ENCODE measurements at places on chromosomes 11 and 22.

DNA sequence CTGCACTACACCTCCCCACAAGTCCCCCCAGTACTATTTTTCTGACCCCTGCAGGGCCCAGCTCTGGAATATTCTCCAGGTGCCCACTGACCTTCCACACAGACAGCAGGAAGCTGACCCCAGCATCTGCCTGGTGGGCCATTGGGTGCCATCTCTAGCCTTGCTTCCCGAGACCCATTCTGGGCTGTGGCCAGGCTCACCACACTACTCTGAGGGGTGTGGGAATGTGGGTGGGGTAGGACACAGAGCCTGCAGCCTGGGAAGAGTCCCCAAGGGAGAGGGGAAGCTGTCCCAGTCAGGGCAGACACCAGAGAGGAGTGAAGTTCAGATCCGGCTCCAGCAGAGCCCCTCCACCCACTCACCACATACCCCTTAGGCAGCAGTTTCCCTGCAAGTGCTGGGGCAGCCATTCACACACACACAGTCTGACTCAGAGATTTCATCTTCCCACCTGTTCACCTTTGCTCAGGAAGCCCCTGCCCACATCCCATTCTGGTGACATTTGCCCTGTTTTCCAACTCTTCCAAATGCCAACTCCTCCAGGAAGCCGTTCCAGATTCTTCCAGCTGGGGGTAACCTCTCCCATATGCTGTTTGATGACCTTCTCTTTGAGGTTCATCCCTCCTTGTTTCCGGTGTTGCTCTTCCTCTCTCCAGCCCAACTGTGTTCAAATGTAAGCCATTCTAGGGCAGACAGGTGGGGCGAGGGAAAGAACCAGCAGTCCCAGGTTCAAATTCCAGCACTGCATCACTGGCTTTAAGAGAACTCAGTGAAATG, 1.9 kb downstream of the SLCO2B1 start:
- no peak for DNase-seq

DNA sequence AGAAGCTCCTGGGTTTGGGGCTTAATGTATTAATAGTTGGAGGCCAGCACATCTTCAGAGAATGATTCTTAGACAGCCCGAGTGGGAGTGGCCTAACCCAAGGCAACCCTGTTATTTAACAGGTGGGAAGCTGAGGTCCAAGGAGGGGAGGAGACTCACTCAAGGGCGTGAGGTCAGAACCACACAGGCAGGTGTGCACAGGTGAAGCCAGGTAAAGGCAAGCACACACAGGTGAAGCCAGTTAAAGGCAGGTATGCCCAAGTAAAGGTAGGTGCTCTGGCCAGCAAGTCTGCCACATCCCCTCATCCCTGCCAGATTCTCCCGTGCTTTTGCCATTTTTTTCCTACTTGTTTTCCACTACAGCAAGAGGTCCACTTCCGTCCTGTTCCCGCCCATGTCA, 2.9 kb upstream of the SHANK2 start:
- no peak for DNase-seq

- no peak for DNase-seq
Observed at GRCh38 chr11:34910817-34911216, 5.4 kb downstream of the APIP start.

DNA sequence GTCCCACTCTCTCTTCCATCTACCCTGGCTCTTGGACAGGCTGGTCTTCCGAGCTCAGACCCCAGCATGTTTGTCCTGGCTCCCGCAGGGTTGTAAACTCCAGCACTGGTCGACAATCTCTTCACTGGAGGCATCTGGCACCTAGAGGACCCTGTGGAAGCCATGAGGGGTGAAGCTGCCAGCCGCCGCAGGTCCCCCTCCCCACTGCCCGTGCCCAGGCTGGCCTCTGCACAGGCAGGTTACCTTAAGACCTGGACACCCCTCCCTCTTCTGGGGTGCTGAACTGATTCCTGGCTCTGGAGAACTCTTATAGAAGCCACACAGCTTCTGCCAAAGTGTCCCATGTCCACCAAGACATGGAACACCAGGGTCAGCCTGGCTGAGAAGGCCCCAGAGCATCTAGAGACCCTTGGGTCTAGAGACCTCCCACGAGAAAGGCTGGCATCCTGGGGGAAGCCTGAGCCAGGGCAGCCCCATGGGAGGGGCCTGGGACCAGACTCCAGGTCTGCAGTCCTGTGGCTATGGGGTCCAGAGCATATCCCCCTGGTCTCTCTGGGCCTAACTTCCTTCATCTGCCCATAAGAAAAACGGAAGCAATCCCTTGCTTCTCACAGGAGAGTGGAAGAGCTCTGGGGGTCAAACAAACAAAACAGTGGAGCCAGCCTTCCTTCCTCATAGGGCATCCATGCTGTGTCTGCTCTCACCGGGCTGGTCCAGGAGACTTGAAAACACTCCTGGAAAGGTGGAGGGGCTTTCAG, 30.6 kb downstream of the LMO1 start:
- DNase-seq, result no peak

DNA sequence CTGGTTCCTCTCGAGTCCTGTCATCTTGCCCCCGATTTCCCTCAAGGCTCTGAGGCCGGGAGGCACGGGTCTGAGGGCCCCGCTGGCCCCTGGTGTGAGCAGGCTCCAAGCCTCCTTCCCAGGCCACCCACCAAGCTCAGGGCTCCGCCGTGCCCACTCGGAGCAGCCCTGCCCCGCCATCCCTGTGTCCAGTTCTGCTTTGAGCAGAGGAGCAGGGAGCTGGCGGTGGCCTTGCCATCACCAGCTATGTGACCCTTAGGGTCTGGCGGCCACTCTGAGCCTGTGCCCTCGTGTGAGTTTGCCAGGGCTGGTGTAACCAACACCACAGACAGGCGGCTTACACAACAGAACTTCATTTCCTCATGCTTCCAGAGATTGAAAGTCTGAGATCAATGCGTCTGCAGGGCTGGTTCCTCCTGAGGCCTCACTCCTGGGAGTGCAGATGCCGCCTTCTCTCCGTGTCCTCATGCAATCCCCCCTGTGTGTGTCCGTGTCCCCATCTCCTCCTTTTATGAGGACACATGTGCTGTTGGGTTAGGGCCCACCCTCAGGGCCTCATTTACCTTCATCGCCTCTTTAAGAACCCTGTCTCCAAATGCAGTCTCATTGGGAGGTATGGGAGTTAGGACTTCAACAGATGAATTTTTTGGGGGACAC, 36.5 kb upstream of the CELSR1 start:
- no peak for DNase-seq

DNA sequence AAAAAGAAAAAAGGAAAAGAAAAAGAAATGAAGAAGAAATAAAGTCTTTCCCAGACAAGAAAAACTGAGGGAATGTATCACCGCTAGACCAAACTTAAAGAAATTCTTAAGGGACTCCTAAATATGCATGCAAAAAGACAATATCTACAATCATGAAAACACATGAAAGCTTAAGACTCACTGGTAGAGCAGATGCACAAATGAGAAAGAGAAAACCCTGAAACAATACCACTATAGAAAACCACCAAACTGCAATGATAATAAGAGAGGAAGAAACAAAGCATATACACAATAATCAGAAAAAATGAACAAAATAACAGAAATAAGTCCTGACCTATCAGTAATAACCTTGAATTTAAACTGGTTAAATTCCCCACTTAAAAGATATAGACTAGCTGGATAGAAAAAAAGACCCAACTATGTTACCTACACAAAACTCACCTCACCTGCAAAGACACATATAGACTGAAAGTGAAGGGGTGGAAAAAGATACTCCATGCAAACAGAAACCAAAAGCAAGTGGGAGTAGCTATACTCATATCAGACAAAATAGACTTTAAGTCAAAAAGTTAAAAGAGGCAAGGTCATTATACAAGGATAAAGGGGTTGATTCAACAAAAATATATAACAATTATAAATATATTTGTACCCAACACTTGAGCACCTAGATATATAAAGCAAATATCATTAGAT, 61.3 kb upstream of the NARS2 start:
- DNase-seq, result no peak

DNA sequence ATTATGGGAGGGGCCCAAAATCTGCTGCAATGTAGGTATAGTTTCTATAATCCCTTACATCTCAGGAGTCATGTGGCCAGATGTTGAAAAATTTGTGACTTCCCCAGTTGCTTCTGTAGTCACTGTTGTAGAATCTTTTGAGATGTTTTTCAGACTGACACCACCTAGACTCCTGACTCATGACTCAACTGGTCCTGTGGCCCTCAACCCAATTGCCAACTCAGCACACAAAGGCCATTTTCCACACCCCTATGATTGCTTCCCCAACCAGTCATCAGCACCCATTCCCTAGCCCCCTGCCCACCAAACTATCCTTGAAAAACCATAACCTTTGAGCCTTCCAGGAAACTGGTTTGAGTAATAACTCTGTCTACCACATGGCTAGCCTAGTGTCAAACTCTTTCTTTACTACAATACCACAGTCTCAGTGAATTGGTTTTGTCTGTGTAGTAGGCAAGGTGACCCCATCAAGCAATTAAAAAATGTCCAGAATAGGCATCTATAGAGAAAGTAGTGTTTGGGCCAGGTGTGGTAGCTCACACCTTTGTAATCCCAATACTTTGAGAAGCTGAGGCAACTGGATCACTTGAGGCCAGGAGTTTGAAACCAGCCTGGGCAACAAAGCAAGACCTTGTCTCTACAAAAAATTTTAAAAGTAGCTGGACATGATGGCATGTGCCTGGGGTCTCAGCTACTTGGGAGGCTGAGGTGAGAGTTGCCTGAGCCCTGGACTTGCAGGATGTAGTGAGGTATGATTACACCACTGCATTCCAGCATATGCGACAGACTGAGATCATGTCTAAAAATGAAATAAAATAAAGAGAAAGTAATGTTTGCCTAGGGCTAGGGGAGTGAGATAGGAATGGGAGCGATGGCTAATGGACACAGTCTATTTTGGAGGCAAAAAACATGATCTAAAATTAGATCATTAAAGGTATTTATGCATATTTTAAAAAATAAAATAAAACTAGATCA, 24.1 kb upstream of the FEZ1 start:
- no peak for DNase-seq

DNA sequence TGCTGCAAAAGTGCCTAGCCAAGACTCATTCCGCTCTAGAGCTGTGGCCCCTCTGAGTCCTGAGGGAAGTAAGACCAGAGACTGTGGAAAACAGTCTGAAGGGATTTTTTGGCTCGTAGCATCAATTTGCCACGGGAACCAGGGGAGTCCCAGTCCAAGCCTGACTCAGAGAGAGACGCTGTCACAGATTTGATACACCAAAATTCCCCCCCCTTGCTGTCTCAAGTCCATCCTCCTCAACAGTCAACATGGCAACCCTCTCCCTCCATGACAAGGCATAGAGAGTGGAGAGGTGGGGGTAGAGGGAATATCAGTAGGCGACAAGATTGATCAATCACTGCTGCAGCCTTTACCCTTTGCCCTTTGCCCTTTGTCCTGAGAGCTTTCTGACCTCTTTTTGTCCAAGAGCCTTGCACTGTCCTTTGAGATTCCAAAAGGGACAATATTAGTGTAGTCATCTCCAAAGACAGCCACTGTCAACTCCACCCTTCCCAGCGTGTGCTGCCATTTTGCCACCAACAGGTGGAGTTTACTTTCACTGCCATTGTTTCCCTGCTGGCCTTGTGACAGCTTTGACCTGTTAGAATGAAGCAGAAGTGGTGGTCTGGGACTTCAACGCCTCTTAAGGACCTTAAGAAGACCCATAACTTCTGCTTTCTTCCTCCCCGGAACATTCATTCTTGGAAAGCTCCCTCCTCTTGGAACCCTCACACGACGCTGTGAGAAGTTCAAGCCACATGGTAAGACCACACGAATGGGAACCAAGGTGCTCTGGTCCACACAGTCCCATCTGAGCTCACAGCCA, 7.3 kb downstream of the SLC15A3 start:
- no peak for DNase-seq

DNA sequence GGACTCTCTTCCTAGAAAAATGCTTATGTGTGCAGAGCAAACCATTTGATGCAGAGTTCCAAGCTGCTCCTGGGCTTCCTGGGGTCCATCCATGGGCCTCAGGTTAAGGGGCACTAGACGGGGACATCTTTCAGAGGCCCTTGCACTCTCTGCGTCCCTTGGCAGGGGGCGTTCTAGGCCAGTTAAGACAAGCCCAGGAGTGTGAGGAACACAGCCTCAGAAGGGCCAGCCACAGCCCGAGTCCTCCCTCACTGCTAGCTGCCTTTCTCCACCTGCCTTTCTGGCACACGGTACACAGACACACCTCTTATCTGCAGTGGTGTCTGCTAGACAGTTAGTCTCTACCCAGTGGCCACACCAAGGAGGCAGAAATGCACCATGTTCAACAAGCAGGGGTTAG, 18.0 kb upstream of the BID start:
- DNase-seq, result no peak

DNA sequence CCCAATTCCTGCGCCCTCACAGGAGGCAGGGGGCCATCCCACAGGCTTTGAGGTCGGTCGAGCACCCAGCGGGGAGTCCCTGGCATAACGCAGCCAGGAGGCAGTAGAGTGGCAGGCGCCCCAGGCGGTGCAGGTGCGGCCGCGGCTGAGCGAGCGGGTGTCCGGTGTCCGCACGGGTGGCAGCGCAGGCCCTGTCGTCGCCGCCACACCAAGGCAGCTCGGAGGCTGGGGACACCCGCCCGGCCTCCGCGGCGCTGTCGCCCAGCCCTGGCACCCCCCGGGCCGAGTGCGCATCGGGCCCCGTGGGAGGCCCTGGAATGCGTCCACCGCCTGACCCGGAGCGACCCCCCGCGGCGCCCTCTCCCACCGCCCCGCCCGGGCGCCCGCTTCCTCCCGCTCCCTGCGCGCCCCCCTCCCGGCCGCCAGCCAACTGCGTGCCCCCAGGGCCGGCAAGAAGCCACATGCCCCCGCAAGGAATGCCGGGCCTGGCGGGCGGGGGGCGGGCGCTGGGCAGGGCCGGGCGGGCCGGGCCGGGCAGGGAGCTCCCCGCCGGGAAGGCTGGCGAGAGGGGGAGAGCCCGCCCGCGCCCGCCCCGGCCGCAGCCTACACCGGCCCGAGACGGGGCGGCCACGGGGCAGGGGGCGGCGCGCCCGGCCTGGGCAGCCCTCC, 33.9 kb downstream of the PRDM11 start:
- DNase-seq, result peak; percentile 76

GRCh38 chr11:776263-776560, 1.1 kb downstream of the GATD1 start:
- no peak for DNase-seq

DNA sequence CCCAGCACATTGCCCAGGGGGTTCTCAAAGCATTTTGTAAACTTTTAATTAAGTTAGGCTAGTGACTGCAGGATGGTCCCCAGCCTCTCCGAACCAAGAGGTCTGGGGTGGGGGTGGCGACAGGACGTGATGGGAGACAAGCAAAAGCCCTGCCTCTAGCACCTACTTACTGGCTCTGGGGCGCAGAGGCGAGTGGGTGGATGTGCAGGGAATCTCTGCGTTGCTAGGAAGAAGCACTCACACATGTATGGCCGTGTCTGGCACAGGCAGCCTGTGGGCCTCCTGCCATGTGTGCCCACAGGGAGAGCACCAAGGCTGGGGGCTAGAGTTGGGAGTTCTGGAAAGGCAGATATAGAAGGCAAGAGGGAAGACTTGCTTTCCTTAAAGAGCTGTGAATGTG, 6.3 kb downstream of the OPCML start:
- no peak for DNase-seq

DNA sequence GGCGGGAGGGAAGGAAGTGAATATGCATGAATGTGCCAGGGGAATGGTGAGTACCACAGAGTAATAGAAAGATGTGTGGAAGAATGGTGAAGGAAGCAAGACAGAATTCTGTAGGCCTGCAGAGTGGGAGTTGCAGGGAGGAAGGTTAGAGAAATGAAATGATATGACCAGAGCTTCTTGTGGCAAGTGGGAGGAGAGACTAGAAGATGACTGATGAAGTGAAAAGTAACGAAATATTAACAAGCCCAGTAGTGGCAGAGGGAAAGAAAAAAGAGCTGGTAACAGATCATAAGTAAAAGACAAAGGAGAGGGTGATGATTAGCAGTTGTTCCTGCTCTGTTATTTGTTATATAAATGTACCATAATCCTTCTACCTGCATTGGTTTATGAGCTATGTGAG, 1.0 kb upstream of the ALKBH8 start:
- DNase-seq, result no peak
